ENCODE measurements at places on chromosomes 1 and 21.

DNA sequence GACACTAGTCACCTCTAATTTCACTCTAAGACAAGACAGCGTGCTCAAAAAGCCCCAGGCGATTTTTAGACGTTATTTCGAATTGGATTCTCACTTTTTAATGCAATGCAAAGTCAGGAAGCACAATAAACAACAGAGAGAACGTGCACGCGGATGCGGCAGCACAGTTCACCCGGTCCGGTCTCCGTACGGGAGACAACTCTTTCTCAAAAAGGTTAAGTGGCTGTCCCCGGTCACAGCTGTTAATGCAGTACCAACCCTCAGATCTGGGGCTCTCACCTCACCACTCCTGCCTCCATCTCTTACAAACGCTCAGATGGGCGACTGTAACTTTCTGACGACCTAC, 1.2 kb downstream of the HP1BP3 start:
- DNase-seq: no peak

DNA sequence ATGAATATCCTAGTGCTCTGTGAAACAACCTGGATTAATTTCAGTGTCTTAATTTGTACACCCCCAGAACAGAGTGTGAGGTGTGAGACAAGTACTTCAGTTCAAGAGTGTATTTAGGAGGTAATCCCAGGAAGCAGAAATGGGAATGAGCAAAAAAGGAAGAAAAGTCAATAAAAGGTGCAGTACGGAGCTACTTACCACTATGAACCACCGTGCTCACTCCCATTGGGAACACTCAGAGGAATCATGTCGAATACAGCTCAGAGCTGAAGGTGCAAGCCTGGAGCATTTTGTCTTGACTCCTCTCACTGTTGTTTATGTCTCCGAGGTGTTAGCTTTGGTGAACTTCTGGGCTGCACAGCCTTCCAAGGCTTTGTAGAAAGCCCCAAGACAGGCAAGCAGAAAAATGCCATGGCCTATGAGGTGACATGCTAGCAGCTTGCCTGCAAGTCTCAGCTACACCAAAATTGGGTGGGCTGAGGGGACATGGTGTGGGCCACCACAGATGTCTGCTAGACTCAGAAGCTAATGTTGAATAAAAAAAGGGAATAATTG, 7.4 kb upstream of the SVBP start:
- DNase-seq: no peak

DNA sequence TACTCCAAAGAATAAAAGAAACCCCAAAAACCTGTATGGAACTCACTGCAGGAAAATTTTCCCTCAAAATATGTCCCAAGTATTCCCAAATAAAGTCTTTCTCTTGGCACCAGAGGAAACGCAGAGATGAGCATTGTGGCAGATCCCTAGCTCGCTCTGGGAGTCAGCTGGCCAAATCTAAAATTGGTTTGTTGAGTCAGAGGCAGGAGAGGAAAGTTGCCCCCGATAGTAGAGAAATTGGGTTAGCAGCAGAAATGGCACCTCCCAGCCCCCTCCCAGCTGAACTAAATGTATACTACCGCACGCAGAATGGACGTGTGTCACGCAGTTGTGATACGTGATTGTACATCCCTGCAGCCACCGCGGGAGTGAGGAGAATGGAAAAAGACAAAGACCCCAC, 39.9 kb upstream of the TARBP1 start:
- no peak for DNase-seq

DNA sequence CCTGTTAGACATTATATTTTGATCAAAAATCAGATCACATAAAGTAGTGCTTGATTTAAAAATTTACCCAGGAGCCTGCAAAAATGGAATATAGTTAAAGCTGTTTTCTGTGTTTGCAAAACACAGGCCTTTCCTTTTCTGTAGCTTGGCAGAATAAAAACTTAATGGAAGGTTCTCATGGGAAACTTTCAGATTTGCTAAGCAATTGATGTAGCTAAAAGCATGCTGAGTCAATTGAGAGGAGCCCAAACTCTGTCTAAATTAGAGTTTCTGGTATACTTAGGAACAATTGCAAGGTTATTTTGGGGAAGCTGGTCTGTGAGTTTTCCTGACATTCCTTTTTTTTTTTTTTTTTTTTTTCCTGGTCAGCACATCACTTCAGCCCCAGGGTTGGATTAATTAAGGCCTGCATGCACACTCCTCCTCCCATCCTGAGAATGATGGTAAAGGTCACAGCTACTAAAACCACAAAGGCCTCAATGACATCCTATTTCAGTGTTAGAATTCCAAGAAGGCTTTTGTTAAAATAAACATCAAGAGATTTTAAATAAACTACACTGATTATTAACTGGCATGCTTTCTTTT, 608.7 kb downstream of the PLPP3 start:
- DNase-seq: no peak

GRCh38 chr1:62800825-62801306, 16.9 kb downstream of the ATG4C start:
- DNase-seq: no peak

DNA sequence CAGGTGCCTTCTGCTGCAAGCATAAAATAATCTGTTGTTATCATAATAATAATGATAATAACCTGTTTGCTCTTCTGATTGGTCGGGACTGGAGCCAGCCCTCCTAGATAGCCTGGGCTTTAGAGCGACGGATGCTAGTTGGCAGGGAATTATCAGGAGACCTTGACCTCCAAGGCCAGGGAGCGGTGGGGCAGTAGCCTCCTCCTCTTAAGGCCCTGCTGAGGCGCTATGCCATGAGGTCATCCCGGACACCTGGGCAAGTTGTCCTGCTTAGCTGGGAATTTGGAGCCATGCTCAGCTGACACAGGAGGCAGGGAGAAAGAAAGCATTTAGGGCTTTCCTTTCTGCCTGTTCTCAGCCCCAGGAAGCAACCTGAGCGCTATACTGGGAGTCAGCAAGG, 15.6 kb downstream of the C1orf115 start:
- DNase-seq: no peak

- no peak for DNase-seq
These were observed 102.8 kb downstream of the RAVER2 start for GRCh38 chr1:64847666-64848065.

Measured in stimulated activated CD4-positive, alpha-beta T cell treated with anti-CD3 and anti-CD28 coated beads, Interleukin-12 subunit alpha, Interleukin-12 subunit beta, amount 100 ng/mL, for 48 hours (primary cell).